ENCODE measurements at places on chromosomes 16 and 17.

GRCh38 chr16:62014319-62014923 lies 21.8 kb downstream of the CDH8 start:
- H3K36me3 ChIP-seq, result no peaks in the 10 kb centered on the region
- no peak overlapping the region for H3K27ac ChIP-seq

GRCh38 chr17:57939797-57940196 lies 15.4 kb downstream of the CUEDC1 start:
- H3K27ac ChIP-seq, result no peak overlapping the region
- DNase-seq, result no peak
- H3K4me3 ChIP-seq, result no peak overlapping the region
- no peaks in the 10 kb centered on the region for H3K27me3 ChIP-seq

DNA sequence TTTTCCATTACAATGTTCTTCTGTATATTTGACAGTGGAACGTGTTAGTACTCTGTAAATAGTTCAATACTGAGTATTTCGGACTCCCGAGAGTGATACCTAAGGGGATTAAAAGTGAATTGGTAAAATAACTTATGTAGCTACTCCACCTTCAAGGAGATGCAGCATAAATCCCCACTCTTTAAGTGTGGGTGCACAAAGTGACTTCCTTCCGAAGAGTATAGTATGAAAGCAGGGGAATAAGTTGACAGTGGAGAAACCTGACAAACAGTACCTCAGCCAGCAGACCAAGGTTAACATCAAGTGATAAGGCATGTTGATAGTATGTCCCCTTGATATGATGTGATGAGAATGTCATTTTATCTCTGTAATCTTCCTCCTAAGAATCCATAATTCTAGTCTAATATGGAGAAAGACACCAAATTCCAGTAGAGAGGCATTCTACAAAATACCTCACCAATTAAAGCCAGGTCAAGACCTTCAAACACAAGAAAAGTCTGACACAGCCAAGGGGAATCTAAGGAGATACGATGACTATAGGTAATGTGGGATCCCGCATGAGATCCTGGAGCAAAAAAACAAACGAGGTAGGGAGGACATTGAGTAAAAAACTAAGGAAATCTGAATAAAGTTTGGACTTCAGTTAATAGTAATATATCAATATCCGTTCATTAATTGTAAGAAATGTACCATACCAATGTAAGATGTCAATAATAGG lies 1.8 kb upstream of the ZPBP2 start:
- no peak for DNase-seq
- peaks cover 16% of the 10 kb centered on the region for H3K27me3 ChIP-seq
- H3K27ac ChIP-seq, result no peak overlapping the region
- H3K36me3 ChIP-seq, result no peaks in the 10 kb centered on the region
- no peak overlapping the region for H3K4me3 ChIP-seq

GRCh38 chr17:83179811-83180210 lies 100.4 kb downstream of the METRNL start:
- no peaks in the 10 kb centered on the region for H3K36me3 ChIP-seq
- H3K4me3 ChIP-seq, result no peak overlapping the region
- no peak for DNase-seq
- no peaks in the 10 kb centered on the region for H3K4me1 ChIP-seq

Data from mesendoderm (in vitro differentiated cells).